WTC11 (cell line): ENCODE measurements at places on chromosomes 2 and 18. TPM values are rescaled to one million over a fixed set of nuclear protein-coding genes. Genes with fewer than 3 reads are reported as not detected.
A peak's percentile ranks its signal among the peaks of the same experiment; 100 is the strongest.

- peaks cover 42% of the 10 kb centered on the region for H3K4me1 ChIP-seq
- H3K4me3 ChIP-seq, result peak overlapping the region; percentile 83
- H3K27ac ChIP-seq, result no peak overlapping the region
- no peaks in the 10 kb centered on the region; the same call in 1 of the 2 replicates for H3K27me3 ChIP-seq
- H3K36me3 ChIP-seq, result peaks cover 20% of the 10 kb centered on the region
- peak; percentile 37 for DNase-seq
Observed at GRCh38 chr2:85133751-85134254, 611 bp downstream of the TCF7L1 start.

SLC5A7 gene
- total RNA-seq, result 0.05 TPM in 1 of 3 replicates, not detected in the others

GRCh38 chr2:238345297-238345968 lies 25.1 kb downstream of the TRAF3IP1 start:
- no peaks in the 10 kb centered on the region for H3K27me3 ChIP-seq
- no peak overlapping the region for H3K4me3 ChIP-seq
- DNase-seq, result no peak
- H3K36me3 ChIP-seq, result peaks cover 12% of the 10 kb centered on the region

- peak overlapping the region; percentile 84 for H3K27ac ChIP-seq
- no peaks in the 10 kb centered on the region for H3K27me3 ChIP-seq
- H3K36me3 ChIP-seq, result no peaks in the 10 kb centered on the region
- peaks cover 39% of the 10 kb centered on the region for H3K4me1 ChIP-seq
- no peak overlapping the region for H3K4me3 ChIP-seq
Observed at GRCh38 chr2:223725494-223725893, 111.9 kb downstream of the AP1S3 start.

- peaks cover 4% of the 10 kb centered on the region for H3K4me1 ChIP-seq
- no peaks in the 10 kb centered on the region for H3K36me3 ChIP-seq
- no peak within 1 kb of the TSS for H3K4me3 ChIP-seq
- no peaks in the 10 kb centered on the region for H3K27me3 ChIP-seq
- DNase-seq, result no peak
Observed at GRCh38 chr2:143128681-143129580, at the start of gene ARHGAP15. ARHGAP15 (plus strand) TSS chr2:143129419.

- H3K27me3 ChIP-seq, result peaks cover 4% of the 10 kb centered on the region
- no peak overlapping the region for H3K27ac ChIP-seq
- H3K4me3 ChIP-seq, result no peak overlapping the region
- no peak for DNase-seq
- H3K4me1 ChIP-seq, result no peaks in the 10 kb centered on the region
- no peaks in the 10 kb centered on the region for H3K36me3 ChIP-seq
Observed at GRCh38 chr2:17327649-17328048, 190.6 kb downstream of the RAD51AP2 start.

DNA sequence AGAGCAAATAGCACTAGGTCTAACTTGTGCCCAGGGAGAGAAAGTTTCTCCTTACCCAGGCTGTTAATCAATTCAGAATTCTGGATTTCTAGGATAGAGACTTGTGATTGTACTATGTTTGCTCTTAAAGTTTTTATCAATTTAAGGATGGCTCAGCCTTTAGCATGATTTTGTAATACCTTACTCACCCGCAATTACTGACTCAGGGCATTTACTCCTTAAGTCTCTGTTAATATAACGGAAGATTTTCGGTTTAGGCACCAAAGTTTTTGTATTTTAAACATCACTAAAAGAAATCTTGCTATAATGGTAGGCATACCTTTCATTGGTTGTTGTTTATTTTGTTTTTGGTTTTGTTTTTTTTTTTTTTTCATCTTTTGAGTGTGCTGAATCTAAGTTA lies 358.2 kb downstream of the RBM43 start:
- no peaks in the 10 kb centered on the region for H3K27me3 ChIP-seq
- H3K36me3 ChIP-seq, result peaks cover 24% of the 10 kb centered on the region
- H3K4me1 ChIP-seq, result no peaks in the 10 kb centered on the region
- H3K4me3 ChIP-seq, result no peak overlapping the region
- no peak for DNase-seq
- H3K27ac ChIP-seq, result no peak overlapping the region

TGFA gene
- 2.5 to 3.0 TPM (median 2.7 TPM) in 3 replicates for total RNA-seq

UGT1A8 gene
- total RNA-seq, result 0.11 to 0.13 TPM in 2 of 3 replicates, not detected in the other

GRCh38 chr2:145038041-145038525 lies 518.2 kb upstream of the ZEB2 start:
- no peaks in the 10 kb centered on the region for H3K27me3 ChIP-seq
- H3K36me3 ChIP-seq, result no peaks in the 10 kb centered on the region
- H3K4me1 ChIP-seq, result peaks cover 15% of the 10 kb centered on the region
- no peak for DNase-seq
- no peak overlapping the region; the same call in 1 of the 2 replicates for H3K27ac ChIP-seq
- no peak overlapping the region for H3K4me3 ChIP-seq

GRCh38 chr2:83826577-83826976 lies 632.5 kb downstream of the SUCLG1 start:
- H3K27me3 ChIP-seq, result no peaks in the 10 kb centered on the region; the same call in 1 of the 2 replicates
- peaks cover 4% of the 10 kb centered on the region for H3K4me1 ChIP-seq
- DNase-seq, result no peak
- H3K36me3 ChIP-seq, result no peaks in the 10 kb centered on the region
- no peak overlapping the region for H3K27ac ChIP-seq
- no peak overlapping the region for H3K4me3 ChIP-seq

KLHL41 gene
- total RNA-seq, result not detected in 3 replicates

GRCh38 chr2:20568501-20569463 lies 82.1 kb downstream of the HS1BP3 start:
- H3K4me3 ChIP-seq, result no peak overlapping the region
- no peak for DNase-seq
- no peak overlapping the region for H3K27ac ChIP-seq
- peaks cover 16% of the 10 kb centered on the region for H3K4me1 ChIP-seq
- no peaks in the 10 kb centered on the region for H3K36me3 ChIP-seq

ARMC9 gene
- total RNA-seq, result 34.5 to 37.5 TPM (median 34.9 TPM) in 3 replicates

DNA sequence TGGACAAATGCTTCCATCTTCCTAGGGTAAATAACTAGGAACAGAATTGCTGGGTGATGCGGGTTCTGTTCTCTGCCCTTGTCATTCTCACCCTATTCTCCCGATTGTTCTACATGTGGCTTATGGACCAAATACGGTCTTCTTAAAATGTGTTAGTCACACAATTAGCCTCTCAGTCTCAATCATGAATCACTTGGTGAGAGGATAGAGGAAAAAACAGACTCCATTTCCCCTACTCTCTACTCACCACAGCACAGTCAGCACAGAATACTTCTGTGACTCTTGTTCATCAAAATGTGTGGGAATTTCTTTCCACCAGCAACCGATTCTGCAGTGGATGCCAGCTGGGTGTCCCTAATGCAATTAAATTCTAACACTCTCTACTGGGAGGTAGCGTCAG lies 125.2 kb downstream of the SH3BP4 start:
- H3K27ac ChIP-seq, result no peak overlapping the region
- no peaks in the 10 kb centered on the region for H3K4me1 ChIP-seq
- no peak for DNase-seq
- H3K36me3 ChIP-seq, result no peaks in the 10 kb centered on the region
- H3K27me3 ChIP-seq, result no peaks in the 10 kb centered on the region
- H3K4me3 ChIP-seq, result no peak overlapping the region
